ENCODE measurements at places on chromosomes 11 and 22.
A peak's percentile ranks its signal among the peaks of the same experiment; 100 is the strongest.

- DNase-seq = no peak
These were observed 143.8 kb downstream of the ST3GAL4 start for GRCh38 chr11:126499131-126499752.

- DNase-seq = peak; percentile 79
These were observed 50.3 kb downstream of the TEAD1 start for GRCh38 chr11:12724301-12725054.

DNA sequence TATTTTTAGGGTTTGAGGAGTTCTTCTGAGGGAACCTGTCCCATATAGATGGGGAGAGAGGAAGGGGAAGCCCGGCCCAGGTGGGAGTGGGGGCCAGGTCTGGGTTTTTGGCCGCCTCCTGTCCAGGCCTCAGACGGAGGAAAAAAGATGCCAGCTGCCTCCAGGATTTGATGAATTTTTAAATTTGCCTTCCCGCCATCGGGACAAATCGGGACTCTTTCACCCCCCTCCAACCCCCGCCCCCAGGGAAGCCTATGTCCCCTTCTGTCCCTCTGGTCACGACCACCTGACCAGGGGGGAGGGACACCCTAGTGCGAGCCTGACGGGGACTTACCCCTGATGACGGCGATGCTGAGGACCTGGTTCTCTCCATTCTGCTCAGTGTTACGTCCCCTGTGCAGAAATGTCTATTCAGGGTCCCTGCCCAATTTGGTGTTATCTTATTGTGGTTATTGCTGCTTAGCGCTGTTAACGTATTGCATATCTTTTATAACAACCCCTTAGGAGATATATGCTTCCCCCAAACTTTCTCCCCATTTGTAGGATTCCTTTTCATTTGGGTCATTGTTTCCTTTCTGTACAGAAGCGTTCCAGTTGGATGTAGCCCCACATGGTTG lies 115.9 kb upstream of the GRK3 start:
- DNase-seq = no peak

- no peak for DNase-seq
These were observed 547.5 kb downstream of the TBC1D22A start for GRCh38 chr22:47309946-47310345.

- DNase-seq = no peak
These were observed 28.1 kb downstream of the DRD4 start for GRCh38 chr11:665062-665703.

- no peak for DNase-seq
These were observed 18.5 kb downstream of the PTPRJ start for GRCh38 chr11:47998733-47999359.

DNA sequence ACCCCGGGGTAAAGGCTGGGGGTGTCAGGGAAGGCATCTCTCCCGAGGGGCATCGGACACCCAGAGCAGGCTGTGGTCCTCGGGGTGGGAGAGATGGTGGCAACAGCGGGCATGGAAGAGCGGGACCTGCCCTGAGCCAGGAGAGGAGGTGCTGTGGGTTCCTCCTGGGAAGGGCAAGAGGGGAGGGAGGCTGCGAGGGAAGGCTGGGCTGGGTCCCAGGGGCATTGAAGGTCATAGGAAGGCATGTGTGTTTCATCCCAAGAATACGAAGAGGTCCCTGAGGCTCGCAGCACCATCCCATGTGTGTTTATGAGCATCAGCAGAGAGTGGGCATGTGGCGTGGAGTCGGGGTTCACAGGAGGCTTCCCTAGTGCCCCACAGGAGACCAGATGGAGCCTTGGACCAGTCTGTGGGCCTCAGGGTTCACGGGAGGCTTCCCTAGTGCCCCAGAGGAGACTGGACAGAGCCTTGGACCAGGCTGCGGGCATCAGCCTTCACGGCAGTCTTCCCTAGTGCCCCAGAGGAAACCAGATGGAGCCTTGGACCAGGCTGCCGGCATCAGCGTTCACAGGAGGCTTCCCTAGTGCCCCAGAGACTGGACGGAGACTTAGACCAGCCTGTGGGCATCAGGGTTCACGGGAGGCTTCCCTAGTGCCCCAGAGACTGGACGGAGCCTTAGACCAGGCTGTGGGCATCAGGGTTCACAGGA lies 420.6 kb downstream of the BRD1 start:
- DNase-seq = no peak

DNA sequence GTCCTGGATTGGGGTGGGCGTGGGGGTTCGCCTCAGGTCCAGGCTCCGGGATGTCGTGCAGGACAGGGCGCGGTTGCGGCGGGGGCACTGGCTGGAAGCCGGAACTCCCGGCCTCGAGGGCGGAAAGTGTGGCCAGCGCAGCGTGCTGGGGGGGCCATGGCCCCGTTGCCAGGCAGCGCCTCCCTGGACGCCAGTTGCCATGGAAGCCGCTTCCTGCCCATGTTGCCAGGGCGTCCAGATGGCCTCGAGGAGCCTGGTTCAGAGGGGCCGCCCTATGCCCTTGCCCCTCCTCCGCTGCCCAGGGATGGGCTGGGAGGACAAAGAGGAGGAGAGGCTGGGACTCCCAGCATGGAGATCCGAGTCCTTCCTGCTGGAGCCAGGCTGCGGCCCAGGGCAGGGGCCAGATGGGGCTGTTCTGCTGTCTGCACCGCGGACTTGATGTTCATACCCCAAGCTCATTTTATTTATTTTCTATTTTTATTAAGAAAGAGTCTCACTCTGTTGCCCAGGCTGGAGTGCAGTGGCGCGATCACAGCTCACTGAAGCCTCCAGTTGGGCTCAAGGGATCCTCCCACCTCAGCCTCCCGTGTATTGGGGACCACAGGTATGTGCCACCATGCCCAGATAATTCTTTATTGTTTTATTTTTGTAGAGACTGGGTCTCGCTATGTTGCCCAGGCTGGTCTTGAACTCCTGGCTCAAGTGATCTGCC lies 4.6 kb upstream of the CCDC188 start:
- DNase-seq = peak; percentile 86

DNA sequence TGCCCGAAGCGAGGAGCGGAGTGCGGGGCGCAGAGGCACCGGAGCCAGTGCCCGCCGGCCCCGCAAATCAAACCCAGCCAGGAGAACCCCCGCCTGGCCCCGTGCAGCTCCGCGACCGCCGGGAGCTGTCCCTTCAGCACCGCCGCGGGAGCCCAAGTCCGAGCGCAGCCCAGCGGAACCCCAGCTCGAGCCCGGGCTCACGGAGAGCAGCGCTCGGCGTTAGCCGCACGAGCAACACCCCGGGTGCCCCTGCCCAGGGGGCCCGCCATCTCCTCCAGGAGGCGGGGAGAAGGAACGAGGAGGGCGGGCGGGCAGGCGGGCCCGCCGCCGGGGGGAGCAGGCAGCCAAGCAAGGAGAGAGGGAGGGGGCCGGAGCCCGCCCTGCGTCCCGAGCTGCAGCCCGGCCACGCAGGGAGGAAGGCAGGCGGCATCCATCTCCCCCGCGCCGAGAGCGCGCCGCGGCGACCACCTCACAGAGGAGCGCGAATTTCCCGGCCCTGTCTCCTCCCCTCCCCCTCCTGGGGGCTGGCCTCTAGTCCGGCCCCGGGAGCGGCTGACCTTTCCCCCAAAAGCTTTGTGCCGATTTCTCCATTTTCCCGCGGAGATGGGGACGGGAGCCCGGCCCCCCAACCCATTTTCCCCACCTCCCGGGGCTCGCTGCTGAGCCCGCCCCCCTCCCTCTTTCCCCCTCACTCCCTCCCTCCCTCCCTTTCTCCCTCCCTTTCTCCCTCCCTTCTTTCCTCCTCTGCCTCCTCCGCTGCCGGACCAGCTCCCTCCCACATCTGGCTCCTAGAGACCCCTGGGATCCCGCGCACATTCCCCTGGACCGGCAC lies 621 bp downstream of the KCNC1 start:
- no peak for DNase-seq

- no peak for DNase-seq
These were observed 565.8 kb upstream of the LRRC4C start for GRCh38 chr11:42025121-42025803.

GRCh38 chr11:126405906-126406305 lies 50.4 kb downstream of the ST3GAL4 start:
- no peak for DNase-seq

DNA sequence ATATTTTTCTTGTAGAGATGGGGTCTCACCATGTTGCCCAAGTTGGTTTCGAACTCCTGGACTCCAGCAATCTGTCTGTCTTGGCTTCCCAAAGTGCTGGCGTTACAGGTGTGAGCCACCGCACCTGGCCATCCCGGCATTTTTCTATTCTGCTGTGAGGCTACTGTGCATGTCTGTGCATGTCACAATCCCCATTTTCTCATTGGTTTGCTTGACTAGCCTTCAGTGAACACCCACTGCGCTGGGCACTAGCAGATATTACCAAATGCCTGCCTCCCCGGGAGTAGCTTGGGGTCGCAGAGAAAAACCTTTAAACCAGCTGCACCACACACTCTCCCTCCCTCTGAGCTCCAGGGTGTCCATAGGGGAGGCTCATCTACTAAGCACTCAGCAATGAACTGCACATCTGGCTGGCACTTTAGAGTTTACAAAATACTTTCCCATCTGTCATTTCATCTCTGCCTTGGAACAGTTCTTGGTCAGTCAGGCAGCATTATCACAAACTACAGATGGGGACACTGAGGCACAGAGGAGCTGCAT lies 4.9 kb downstream of the CSNK1E start:
- no peak for DNase-seq

- DNase-seq = no peak
These were observed 60.6 kb upstream of the PPP6R3 start for GRCh38 chr11:68399916-68400315.

GRCh38 chr11:134506046-134506445 lies 94.0 kb upstream of the B3GAT1 start:
- DNase-seq = no peak

DNA sequence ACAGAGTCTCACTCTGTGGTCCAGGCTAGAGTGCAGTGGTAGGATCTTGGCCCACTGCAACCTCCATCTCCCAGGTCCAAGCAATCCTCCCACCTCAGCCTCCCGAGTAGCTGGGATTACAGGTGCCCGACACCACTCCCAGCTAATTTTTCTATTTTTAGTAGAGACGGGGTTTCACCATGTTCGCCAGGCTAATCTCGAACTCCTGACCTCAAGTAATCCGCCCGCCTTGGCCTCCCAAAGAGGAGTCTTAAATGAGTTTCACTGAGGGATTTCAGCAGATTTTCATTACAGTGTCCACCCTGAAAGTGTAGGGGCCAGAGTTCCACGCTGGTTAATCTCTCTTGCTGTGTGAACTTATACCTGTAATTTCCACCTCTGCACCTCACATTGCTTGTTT lies 412 bp upstream of the RPS3 start:
- DNase-seq = no peak

- DNase-seq = no peak
These were observed 263.0 kb downstream of the OPCML start for GRCh38 chr11:133269267-133269666.

- no peak for DNase-seq
These were observed 27.0 kb downstream of the PITPNB start for GRCh38 chr22:27892064-27892463.

DNA sequence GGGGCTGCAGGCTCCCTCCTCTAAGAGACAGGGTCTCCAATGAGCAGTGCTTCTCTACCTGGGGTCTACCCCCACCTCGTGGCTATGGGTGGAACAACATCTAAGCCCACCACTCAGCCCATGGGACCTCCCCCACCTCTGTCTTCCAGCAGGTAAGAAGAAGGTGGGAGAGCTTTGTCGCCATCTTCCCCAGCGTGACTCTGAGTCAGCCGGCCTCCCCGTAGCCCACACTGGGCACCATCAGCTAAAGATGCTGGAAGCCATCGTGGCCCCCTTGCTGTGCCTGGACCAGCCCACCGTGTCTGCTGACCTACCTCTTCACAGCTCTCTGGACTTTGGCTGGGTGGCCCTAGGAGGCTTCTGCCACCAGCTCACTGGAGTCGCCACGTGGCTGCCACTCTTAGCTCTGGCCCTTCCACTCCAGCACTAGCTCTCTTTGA lies 944 bp downstream of the C11orf86 start:
- DNase-seq = no peak

DNA sequence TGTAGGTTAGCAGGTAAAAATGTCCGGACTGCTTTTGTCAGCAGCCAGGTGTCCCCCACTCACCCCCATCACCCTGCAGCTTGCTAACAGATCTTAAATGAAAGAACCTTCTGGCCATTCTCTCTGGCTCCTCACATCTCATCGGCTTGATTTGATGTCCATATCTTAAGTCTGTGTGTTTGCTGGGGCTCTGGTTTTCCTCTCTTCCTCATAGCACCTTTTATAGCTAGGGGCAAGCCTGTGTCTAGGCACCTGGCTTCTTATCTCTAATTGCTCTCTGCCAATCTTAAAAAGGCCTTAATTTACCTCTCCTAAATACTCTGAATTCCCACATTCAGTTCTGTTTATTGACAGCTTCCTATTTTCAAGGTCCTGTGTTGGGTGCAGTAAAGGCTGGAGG lies 72.0 kb downstream of the ARHGAP42 start:
- no peak for DNase-seq

DNA sequence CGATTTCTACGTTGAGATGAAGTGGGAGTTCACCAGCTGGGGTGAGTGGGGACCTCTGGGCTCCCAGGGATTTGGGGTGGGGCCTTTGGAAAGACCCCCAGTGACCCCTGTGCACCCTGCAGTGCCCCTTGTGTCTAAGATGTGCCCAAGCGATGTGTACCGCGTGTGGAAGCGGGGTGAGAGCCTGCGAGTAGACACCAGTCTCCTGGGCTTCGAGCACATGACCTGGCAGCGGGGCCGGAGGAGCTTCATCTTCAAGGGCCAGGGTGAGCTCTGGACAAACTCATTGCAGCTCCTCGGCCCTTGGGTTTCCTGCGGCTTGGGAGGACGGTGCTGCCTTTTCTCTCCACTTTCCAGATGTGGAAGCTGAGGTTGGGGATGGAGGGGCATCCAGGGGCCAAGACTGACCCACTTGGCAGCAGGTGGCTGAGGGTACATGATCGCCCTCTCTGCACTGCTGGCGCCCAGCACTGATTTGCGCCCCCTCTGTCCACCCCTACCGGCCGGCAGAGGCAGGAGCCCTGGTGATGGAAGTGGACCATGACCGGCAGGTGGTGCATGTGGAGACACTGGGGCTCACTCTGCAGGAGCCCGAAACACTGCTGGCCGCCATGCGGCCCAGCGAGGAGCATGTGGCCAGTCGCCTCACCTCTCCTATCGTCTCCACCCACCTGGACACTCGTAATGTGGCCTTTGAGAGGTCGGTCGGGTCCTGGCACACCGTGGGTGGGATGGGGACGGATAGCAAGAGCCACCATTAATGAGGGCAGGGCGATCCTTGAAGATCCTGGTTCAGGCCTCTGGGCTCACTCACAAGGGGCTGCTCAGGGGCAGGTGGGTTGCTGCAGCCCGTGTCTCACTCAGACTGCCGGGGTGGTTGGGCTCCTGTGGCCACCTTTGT lies 2.6 kb downstream of the ANKRD13D start:
- DNase-seq = no peak

- DNase-seq = no peak
These were observed 17.6 kb upstream of the TLCD5 start for GRCh38 chr11:120307476-120307875.

DNA sequence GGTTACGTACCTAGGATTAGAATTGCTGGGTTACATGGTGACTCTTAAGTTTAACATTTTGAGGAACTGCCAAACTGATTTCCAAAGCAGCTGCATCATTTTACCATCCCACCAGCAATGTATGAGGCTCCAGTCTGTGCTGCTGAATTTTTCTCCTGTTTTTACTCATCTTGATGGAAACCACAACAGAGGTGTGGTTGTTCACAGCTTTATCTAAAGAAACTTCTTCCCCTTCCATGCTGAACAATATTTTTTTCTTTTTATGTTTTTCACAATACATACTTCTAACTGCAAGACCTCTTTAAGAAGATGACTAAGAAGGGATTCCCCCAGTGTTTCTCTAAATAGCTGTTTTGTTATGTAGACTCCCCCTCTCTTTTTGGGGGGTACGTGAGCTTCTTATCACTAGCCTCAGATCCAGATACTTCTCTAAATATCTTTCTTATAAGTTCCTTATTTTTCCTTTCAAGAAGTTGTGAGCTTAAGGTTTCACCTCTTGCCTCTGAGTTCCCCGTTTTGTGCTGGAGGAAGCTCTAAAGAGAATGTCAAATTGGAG lies 24.0 kb downstream of the TCP11L1 start:
- DNase-seq = no peak
